ENCODE measurements at places on chromosomes 5 and 9. TPM values are rescaled to one million over a fixed set of nuclear protein-coding genes. Genes with fewer than 3 reads are reported as not detected.

The AP3B1 gene
- total RNA-seq: 48.4 TPM

GRCh38 chr5:17802256-17802655 lies 168.0 kb downstream of the TAF11L14 start:
- no peak for DNase-seq
- H3K27ac ChIP-seq: no peak overlapping the region
- peak overlapping the region; percentile 39 for H3K4me3 ChIP-seq
- H3K4me1 ChIP-seq: peaks cover 22% of the 10 kb centered on the region
- no peaks in the 10 kb centered on the region for H3K27me3 ChIP-seq

GRCh38 chr5:41306005-41306404 lies 92.7 kb upstream of the C6 start:
- no peak for DNase-seq
- no peak overlapping the region for H3K4me3 ChIP-seq
- H3K27me3 ChIP-seq: no peaks in the 10 kb centered on the region
- H3K27ac ChIP-seq: no peak overlapping the region
- no peaks in the 10 kb centered on the region for H3K4me1 ChIP-seq

GRCh38 chr5:73523861-73524260 lies 25.6 kb downstream of the BTF3 start:
- DNase-seq: no peak
- H3K36me3 ChIP-seq: no peaks in the 10 kb centered on the region
- H3K4me3 ChIP-seq: no peak overlapping the region
- H3K4me1 ChIP-seq: peaks cover 8% of the 10 kb centered on the region
- H3K27ac ChIP-seq: no peak overlapping the region

GRCh38 chr9:93955111-93955980 lies at the start of gene BARX1:
Gene BARX1, minus strand, starts transcription at chr9:93955355. Its CDS starts 209 bp downstream, at chr9:93955146.
- peaks cover 10% of the 10 kb centered on the region for H3K36me3 ChIP-seq
- no peak for DNase-seq
- H3K27ac ChIP-seq: peak within 1 kb of the TSS; percentile 68
- H3K27me3 ChIP-seq: peaks cover 83% of the 10 kb centered on the region

GRCh38 chr5:146313027-146313426 lies 25.6 kb upstream of the POU4F3 start:
- no peak overlapping the region for H3K4me3 ChIP-seq
- no peaks in the 10 kb centered on the region for H3K36me3 ChIP-seq
- peaks cover 43% of the 10 kb centered on the region for H3K27me3 ChIP-seq
- no peaks in the 10 kb centered on the region for H3K4me1 ChIP-seq

The EGFL7 gene
- 20.7 TPM for total RNA-seq

GRCh38 chr5:34914671-34915138 lies 599 bp downstream of the RAD1 start:
- peaks cover 15% of the 10 kb centered on the region for H3K36me3 ChIP-seq
- H3K27me3 ChIP-seq: no peaks in the 10 kb centered on the region
- no peak overlapping the region for H3K27ac ChIP-seq
- no peak for DNase-seq

The NAA35 gene
- total RNA-seq: 32.9 TPM

GRCh38 chr5:36366883-36367282 lies 65.2 kb upstream of the RANBP3L start:
- no peak for DNase-seq
- H3K4me3 ChIP-seq: no peak overlapping the region
- H3K4me1 ChIP-seq: peaks cover 9% of the 10 kb centered on the region
- no peaks in the 10 kb centered on the region for H3K36me3 ChIP-seq

The KCNMB1 gene
- 0.12 TPM for total RNA-seq

- no peaks in the 10 kb centered on the region for H3K27me3 ChIP-seq
- no peak overlapping the region for H3K4me3 ChIP-seq
- H3K27ac ChIP-seq: no peak overlapping the region
- peaks cover 41% of the 10 kb centered on the region for H3K4me1 ChIP-seq
- H3K36me3 ChIP-seq: peaks cover 14% of the 10 kb centered on the region
- no peak for DNase-seq
Observed at GRCh38 chr9:131889437-131890251, 149.8 kb upstream of the RAPGEF1 start.
